ENCODE measurements at places on chromosomes 5 and 9.

DNA sequence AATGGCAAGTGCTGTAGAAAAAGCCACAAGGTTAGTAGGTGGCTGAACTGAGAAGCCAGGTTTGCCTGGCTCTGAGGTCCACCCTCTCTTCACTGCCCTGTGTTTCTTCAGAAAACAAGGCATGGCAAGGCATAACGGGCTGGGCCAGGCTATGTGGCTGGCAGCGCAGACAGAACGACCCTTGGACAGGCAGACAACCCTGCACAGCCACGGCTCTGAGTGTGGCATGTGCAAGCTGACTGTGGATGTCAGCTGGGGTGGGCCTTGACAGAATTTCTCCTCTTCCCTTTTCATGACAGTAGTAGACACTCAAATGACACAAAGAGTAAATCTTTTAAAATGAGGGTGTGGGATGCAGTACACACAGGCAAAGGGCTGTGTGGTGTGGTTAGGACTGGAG lies 81.7 kb downstream of the MACROH2A1 start:
- DNase-seq: no peak

GRCh38 chr9:27365707-27366376 lies 68.9 kb upstream of the EQTN start:
- DNase-seq: no peak

DNA sequence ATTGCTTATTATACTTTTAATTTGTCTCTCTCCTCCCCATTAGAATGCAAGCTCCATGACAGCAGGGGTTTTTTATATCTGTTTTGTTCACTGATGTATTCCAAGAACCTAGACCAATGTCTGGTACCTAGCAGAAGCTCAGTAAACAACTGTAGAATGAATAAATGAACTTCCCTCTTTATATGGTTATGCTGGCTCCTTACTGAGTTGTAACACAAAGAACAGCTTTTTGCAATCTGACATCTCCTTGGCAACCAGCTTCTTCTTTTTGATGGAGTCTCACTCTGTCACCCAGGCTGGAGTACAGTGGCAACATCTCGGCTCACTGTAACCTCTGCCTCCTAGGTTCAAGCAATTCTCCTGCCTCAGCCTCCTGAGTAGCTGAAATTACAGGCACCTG lies 13.6 kb downstream of the TRMO start:
- DNase-seq: no peak

DNA sequence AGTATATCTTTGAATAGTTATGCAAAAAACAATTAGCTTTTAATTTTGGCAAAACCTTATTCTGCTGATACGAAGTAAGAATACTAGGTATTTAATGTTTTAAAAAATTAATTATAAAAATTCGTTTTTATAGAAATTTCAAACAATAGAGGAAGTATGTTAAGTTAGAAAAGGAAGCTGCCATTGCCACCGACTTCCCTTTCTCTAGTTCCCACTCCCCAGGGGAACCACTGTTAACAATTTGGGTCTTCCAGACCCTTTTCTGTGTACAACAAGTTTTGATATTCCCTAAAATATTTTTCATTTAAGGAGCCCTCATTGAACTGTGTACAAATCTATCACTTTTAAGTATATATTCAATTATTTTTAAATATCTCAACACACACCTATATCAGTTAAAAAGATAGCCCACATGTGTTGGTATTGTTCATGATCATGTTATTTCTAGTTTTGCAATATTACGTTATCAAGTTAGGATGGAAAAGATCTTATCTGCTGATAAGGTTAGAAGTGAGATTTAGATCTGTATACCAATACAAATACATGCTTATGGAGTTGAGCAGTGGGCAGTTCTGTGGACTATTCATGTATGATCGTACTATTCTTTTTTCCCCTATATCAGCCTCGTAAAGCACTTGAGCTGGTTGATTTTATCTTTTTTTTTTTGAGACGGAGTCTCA lies 25.9 kb downstream of the NDFIP1 start:
- no peak for DNase-seq

- no peak for DNase-seq
Observed at GRCh38 chr9:19969721-19970120, 180.9 kb upstream of the SLC24A2 start.

DNA sequence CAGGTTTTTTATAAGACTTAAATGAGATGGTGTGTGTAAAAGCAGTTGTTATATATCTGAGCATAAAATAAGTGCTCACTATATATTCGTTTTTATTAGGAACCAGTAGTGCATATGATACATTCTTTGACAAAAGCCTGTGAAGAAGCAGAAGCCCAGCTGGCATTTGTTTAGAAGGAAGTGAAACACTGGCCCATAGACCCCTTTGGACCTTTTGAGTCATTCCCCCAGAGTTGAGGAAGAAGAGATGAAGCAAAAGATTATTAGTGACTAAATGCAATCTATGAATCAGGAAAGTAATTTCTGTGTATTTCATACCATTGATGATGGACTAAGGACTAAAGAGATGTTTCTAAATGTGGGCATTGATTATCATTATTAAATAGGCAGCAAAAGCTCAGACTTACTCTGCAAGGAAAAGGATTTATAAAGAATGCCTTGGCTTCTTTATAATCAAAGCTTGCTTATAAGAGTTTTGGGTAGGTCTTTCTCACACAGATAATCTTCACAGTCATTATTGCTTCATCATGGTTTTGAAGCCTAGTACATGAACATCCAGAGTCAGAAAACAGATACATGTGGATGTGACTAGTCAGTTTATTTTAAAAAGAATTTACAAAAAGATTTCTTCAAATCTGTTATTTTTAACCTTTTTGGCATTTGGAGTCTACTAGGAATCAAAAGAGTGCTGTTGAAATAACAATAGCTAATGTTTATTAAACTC lies 16.9 kb upstream of the FER start:
- DNase-seq: no peak

All from NCI-H446 treated with DMSO at 0.1 percent for 48 hours (cell line).